ENCODE measurements at places on chromosomes 5 and 9. TPM values are rescaled to one million over a fixed set of nuclear protein-coding genes. Genes with fewer than 3 reads are reported as not detected.

GRCh38 chr5:2038321-2039179 lies 155.8 kb upstream of the IRX4 start:
- ATAC-seq: peak; percentile 94

- peak; percentile 56 for ATAC-seq
Observed at GRCh38 chr9:35749515-35750255, 598 bp downstream of the RGP1 start.

GRCh38 chr9:72911247-72911775 lies 41.5 kb downstream of the ALDH1A1 start:
- ATAC-seq: no peak

DNA sequence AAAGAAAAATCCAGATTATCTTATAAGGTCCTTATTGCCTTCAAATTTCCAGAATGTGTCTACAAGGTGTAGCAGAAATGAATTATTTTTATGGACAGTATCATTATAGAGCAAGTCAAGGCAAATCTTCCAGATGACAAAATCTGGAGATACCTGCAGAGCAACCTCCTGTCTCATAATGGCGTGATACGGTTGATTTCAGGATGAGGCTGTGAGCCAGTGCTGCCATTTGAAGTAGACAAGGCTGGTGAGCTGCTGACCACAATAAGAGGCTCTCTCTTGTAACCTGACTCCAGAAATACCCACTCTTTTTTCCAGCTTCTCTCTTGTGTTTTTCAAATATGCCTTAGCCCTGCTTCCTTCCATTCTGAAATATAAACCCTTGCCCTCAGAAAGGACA lies 108.2 kb downstream of the HTR1A start:
- no peak for ATAC-seq

DNA sequence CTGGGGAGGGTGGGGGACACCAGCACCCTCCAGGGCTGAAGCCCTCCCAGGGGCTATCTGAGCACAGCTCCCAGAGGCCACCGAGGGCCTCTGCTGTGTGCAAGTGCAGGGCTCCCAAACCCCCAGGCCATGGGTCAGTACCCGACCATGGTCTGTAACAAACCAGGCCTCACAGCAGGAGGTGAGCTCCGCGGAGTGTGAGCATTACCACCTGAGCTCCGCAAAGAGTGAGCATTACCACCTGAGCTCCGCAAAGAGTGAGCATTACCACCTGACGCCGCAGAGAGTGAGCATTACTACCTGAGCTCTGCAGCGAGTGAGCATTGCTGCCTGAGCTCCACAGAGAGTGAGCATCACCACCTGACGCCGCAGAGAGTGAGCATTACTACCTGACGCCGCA lies 152.9 kb upstream of the IRX2 start:
- ATAC-seq: no peak

GRCh38 chr5:138968601-138969000 lies 93.5 kb upstream of the LRRTM2 start:
- no peak for ATAC-seq

- ATAC-seq: no peak
Observed at GRCh38 chr5:33649549-33650482, 209.1 kb downstream of the TARS1 start.

- no peak for ATAC-seq
Observed at GRCh38 chr9:93280661-93281259, 96.8 kb downstream of the WNK2 start.

- peak; percentile 88 for ATAC-seq
Observed at GRCh38 chr5:111299831-111300432, 75.7 kb downstream of the CAMK4 start.

- peak; percentile 26 for ATAC-seq
Observed at GRCh38 chr5:170296935-170297588, 515 bp downstream of the LCP2 start.

DNA sequence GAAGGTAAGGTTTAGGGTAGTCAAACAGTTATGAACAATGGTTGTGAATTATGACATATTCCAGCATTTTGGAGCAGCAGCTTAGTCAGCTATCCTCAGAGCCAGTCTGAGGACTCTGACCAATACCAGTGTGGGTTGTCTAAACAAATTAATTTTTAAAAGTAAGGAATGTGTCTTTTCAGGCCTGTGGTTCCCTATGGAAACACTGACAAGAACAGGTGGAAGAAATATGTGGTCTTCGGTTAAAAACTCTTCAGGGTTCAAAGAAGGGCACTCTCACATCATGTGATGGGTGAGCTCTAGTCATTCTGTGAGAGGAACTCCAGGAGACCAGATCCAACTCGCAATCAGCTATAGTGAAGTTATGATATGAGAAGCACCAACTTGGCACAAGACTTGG lies 33.5 kb upstream of the ALDOB start:
- ATAC-seq: no peak

DNA sequence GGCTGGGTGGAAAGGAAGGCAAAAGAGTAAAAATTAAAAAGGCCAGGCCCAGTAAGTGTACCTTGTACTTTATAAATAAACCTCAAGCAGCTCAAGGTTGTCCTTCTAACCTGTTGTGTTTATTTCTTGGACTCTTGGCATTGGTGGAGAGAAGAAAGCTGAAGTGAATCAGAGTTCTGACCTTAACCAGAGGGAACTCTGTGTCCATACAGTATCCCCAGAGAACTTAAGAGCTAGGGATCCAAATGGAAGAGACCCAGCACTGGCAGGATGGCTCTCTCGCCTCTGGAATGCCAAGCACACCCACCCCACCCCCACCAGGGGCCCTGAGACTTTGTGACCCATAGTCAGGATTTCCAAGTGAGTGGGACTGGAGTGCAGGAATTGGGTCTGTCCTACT lies 14.2 kb downstream of the NUDT2 start:
- no peak for ATAC-seq

DNA sequence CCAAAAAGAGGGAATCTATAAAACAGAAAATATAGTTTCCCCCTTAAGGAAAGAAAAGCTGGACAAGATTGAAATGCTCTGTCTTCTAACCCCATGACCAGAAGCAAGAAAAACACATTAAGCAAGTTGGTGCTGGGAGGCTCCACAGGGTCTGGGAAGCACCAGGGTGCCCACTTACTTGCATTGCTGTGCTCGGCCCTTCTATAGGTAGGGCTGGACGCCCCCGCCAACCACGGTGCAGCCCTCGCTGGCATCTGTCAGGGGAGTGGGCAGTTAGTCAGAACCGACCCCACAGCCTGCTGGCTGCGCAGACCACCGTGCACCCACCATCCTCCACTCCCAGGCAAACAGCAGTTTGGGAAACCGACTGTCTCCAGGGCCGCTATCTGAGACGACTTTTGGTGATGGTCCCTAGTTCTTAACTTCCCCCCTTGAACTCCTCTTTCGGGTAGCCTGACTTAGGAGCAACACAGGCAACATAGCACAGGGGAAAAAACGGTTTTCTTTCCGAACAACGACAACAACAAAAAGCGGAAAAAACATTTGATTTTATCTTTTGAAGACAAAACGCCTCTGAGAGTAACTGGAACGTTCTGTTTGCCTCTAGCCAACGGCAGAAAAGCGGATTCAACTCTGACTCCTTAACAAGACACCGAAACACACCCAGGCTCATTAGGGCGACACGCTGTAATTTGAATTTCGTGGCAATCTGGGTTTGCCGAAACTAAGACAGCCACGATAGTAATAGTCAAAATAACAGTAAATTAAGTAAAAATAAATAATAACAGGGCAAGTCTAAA lies 3.9 kb downstream of the IRX2 start:
- ATAC-seq: no peak

- ATAC-seq: no peak
Observed at GRCh38 chr9:68777070-68777763, 72.2 kb downstream of the PIP5K1B start.

DNA sequence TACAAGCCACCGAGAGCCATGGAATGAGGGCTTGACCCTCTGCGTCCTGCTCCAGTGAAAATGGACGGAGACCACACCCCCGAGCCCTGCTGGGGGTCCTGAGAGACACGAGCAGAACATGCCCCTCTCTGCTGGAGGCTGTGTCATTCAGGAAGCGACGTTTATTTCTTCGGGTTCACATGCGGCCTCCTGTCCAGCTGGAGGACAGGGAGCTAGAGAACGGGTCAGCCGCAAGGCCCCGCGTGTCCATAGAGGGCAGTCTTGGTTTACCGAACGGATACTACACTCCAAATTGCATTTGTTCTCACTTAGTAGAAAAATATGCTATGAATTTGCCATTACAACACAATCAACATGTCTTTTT lies 36.1 kb downstream of the MRPL36 start:
- peak; percentile 57 for ATAC-seq

- no peak for ATAC-seq
Observed at GRCh38 chr5:173205916-173206315, 29.1 kb downstream of the NKX2-5 start.

RHOBTB3 gene
- 0.95 TPM for total RNA-seq

MARCOL gene
- total RNA-seq: not detected

GBGT1 gene
- total RNA-seq: 7.2 TPM

SURF6 gene
- total RNA-seq: 17.4 TPM

LCN6 gene
- not detected for total RNA-seq

TRIP13 gene
- 45.0 TPM for total RNA-seq

S1PR3 gene
- total RNA-seq: not detected

C5orf34 gene
- 7.7 TPM for total RNA-seq

RFX3 gene
- 19.8 TPM for total RNA-seq
